ENCODE measurements at places on chromosomes 12 and 14. TPM values are rescaled to one million over a fixed set of nuclear protein-coding genes. Genes with fewer than 3 reads are reported as not detected.

KLRD1 gene
- polyA plus RNA-seq = 2.1 TPM

ITGB7 gene
- 2.8 TPM for polyA plus RNA-seq

GRCh38 chr12:76183459-76184186, 99.1 kb upstream of the NAP1L1 start:
- no peak overlapping the region for H3K4me3 ChIP-seq
- peak overlapping the region; percentile 11 for H3K27ac ChIP-seq
- H3K4me1 ChIP-seq = no peaks in the 10 kb centered on the region
- H3K27me3 ChIP-seq = no peaks in the 10 kb centered on the region
- peak; percentile 36 for DNase-seq
- H3K36me3 ChIP-seq = no peaks in the 10 kb centered on the region

KRT81 gene
- not detected for polyA plus RNA-seq

GRCh38 chr12:6472491-6472890, 2.0 kb upstream of the VAMP1 start:
- H3K27me3 ChIP-seq = no peaks in the 10 kb centered on the region
- no peak overlapping the region for H3K4me3 ChIP-seq
- DNase-seq = no peak
- H3K36me3 ChIP-seq = no peaks in the 10 kb centered on the region
- H3K27ac ChIP-seq = no peak overlapping the region

ADSS1 gene
- polyA plus RNA-seq = 16.6 TPM

- no peaks in the 10 kb centered on the region for H3K27me3 ChIP-seq
- H3K4me1 ChIP-seq = no peaks in the 10 kb centered on the region
- H3K27ac ChIP-seq = no peak overlapping the region
These were observed 14.6 kb downstream of the C14orf132 start for GRCh38 chr14:96053600-96054381.

GRCh38 chr14:92400579-92401444, 77.8 kb downstream of the SLC24A4 start:
- DNase-seq = no peak
- H3K36me3 ChIP-seq = no peaks in the 10 kb centered on the region
- H3K4me1 ChIP-seq = no peaks in the 10 kb centered on the region
- peak overlapping the region; percentile 90 for H3K27ac ChIP-seq

MYF6 gene
- 0.13 TPM for polyA plus RNA-seq

Data from left lung (tissue), 14 donors.